ENCODE measurements at places on chromosomes 6 and 20.
A peak's percentile ranks its signal among the peaks of the same experiment; 100 is the strongest.

GRCh38 chr6:170100046-170100445, 190.8 kb downstream of the DLL1 start:
- no peak for DNase-seq

GRCh38 chr20:2261629-2262028, 34.2 kb upstream of the TGM3 start:
- DNase-seq = no peak

DNA sequence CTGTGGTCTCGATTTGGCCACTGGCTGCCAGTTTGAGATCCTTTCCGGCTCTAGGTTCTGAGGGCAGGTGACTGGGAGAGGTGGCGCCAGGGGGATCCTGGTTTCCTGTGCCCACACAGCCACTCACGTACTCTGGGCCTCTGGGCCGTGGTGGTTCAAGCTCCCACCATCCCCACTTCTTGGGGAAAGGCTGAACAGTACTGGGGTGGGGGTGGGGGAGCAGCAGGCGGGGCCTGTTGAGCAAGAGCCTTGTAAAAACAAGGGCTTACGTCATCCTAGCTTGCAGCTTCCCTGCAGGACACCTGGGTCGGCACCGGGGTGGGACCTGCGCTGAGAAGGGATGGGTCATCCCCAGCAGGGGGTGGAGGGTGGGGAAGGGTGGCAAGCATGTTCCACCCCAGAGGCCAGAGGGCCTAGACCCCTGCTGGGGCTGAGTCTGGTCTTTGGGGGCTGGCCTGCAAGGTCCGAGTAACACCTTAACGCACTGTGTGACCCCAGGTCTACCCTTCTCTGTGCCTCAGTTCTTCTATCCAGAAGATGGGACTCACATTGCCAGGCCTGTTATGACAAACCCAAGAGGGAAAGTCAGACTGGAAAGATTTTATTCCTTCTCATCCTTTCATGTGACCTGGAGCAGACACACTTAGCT, 3.1 kb upstream of the CEBPB start:
- no peak for DNase-seq

DNA sequence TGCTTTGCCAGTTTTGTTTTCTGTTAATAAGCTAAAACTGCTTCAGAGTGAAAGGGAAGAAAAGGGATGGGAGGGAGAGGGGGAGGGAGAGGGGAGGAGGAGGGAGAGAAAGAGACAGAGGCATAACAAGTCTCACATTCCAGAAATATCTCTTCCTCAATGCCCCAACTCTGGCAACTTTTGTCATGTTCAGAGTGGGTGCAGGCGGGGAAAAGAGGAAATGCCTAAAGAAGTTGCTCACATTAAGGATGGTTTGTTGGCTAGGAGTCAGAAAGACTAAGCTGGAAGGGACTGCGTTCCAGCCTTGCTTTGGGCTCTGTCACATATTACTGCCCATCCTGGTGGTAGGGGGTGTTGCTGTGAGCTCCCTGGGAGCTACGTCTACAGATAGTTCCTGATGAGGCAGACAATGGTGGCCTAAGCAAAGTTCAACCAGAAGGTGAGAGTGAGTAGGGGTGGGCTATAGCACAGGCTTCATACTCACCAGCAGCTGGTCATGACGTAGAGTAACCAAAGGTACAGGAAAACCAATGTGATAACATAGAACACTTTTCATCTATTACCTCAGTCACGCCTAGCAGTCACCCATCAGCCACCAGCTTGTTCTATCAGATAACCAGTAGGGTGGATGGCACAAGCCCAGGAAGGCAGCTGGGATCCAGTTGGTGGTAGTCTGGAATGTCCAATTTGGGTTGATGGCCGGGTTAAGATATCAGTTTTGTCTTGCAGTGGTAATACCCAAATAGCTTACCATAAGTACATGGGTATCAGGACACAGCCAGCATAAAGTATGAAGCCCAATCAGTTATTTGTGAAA, 2.1 kb downstream of the TSPYL4 start:
- DNase-seq = no peak

- DNase-seq = no peak
Observed at GRCh38 chr20:31505903-31506302, 8.3 kb upstream of the HM13 start.

DNA sequence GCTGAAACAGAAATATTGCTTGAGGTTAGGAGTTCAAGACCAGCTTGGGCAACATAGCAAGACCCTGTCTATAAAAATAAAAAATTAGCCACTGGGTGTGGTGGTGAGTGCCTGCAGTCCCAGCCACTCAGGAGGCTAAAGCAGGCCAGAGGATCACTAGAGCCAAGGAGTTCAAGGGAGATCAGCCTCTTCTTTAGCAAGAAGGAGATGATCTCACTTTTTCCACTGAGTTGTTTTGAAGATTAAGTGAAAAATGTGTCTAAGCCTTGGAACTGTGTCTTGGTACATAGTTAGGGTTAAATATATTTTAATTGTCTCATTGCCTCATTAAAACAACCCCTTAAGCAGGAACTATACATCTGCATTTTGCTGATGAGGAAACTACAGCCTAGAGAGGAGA, 279.0 kb upstream of the ZFP64 start:
- no peak for DNase-seq

DNA sequence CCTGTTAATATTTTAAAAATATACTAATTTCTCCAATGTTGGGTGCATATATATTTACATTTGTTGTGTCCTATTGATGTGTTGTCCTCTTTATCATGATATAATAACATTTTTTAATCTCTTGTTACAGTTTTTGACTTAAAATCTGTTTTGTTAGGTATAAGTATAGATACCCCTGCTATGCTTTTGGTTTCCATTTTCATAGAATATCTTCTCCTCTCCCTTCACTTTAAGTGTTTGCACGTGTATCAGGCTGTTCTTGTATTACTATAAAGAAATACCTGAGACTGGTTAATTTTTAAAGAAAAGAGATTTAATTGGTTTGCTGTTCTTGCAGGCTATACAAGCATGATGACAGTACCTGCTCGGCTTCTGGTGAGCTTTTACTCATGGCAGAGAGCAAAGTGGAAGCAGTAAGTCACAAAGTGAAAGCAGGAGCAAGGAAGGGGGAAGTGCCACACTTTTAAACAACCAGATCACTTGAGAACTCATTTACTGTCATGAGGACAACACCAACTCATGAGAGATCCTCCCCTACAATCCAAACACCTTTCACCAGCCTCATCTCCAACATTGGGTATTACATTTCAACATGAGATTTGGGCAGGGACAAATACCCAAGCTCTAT, 340.5 kb upstream of the SYNCRIP start:
- no peak for DNase-seq

DNA sequence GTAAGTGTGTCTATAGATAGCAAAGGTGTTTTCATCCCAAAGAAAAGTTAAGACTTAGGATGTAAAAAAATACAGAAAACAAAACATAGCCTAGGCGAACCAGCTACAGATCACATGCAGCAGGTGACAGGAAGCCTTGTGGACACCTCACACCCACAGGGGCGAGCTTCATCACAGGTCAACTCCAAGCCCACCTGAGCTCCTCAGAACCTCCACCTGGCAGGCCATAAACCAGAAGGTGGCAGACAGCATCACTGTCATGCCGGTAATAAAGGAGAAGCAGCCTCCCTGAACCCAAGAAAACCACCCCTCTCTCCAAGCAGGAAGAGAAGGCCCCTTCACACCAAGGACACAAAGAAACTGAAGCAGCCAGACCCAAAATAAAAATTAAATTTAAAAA, 1.0 kb downstream of the RALGAPA2 start:
- DNase-seq = no peak

DNA sequence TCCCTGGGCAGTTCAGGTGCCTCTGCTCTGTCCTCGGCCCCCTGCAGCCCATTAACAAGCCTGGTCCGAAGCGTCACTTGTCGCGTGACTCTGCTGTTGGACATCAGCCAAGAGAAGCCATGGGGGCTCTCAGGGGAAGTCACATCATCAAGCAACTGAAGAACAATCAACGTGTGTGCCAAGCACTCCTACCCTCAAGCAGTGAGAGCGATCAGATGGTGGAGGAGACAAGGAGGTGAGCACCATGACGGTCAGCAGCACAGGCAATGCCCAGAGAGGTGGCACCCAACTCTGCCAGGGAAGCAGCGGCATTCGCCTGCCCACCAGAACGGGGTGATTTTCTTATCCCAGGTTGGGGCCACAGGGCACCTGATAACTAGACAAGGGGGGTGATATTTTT, 132.7 kb downstream of the AGPAT4 start:
- DNase-seq = no peak

DNA sequence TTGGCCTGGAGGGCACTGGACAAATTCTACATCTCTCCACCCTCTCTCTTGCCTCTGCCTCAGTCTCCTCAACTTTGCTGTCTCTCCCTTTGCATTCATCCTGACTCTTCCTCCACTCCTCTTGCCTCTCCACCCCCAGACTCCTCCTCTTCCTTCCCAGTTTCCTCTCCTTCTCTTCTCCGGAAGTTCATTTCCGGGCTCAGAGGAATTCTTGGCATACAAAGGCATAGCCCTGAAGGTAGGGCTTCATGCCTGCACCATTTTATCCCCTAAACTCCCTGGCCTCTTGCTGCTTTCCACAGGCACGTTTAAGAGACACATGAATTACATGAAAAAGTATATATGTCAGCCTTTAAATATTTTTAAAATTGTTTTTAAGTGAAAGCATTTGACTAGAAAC, 10.6 kb downstream of the BFSP1 start:
- no peak for DNase-seq

DNA sequence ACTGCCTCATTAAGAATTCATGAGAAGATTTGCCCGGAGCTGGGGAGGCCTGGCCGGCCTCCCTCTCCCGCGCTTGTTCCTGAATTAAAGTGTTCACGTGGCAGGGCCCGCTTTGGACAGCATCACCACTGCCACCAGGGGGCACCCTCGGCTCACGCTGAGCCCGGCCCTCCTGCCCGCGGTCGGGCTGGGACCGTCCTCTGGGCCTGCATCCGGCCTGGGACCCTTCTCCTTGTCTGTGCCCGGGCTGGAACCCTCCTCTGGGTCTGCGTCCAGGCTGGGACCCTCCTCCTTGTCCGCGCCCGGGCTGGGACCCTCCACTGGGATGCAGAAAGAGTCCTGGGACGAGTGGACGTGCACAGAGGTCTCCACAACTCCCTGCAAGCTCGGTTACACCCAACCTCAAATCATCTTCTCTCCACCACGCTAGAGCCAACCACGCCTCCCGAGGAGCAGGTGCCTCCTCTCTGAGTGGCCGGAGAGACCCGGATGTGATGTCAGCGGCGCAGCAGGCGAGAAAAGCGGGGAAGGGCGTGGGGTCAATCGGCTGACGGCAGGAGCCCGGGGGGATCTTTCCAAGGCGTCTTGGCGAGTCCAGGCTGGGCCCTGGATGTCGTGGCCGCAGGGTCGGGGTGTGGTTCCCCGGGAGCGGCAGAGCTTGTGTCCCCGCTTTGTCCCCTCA, 50.9 kb upstream of the DACT2 start:
- peak; percentile 21 for DNase-seq

GRCh38 chr6:20486641-20487040, 47.6 kb upstream of the CDKAL1 start:
- no peak for DNase-seq

GRCh38 chr6:7938562-7939183, 28.1 kb upstream of the TXNDC5 start:
- peak; percentile 37 for DNase-seq

DNA sequence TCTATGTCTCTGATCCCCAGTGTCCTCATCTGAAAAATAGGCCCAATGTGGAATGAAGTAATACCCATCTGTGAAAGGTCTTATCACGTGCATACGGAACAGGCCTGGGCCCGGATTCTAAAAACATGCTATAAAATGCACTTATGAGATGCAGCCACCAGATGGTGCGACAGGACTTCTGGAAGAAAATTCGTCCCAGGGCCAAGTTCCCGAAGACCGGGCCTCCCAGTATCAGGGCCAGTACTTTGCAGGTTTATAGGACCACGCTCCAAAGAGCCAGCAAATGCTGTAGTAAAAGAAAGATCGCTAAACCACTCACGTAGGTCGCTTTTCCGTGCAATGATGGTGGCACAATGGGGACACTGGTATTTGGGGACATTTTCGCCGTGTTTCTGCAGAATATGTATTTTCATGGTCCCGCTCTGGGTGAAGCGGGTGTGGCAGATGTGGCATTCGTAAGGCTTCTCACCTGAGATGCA, 10.6 kb downstream of the CTCFL start:
- no peak for DNase-seq

DNA sequence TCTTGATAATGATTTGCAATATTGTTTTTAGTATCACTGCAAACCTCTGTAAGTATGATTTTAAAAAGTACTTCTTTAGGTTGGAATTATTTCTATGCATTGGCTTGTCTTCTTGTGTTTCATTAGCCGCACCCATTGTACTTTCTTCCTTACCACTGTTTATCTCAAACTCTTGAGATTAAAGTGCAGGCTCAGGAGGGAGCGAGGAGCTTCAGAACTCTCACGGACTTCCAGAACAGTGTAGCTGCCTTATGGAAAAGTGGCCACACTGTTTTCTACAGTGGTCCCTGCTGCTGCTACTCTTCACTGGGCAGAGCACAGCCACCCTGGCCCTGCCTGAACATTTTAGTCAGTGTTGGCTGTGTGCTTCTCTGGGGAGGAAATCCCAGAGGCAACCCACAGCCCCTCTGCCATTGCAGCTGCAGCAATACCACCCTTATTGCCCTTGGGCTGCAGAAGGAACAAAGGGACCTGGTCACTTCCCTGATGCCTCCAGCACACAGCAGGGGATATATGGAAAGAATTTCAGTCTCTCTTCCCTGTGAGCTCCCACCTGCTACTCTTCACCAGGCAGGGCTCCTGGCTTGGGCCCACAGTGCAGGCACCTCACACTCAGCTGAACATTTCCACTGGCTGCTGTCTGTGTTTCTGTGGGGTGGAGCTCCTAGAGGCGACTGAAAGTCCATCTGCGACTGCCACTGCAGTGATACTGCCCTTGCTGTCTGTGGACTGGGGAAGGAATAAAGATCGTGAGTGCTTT, 91.7 kb upstream of the MAP3K4 start:
- no peak for DNase-seq

DNA sequence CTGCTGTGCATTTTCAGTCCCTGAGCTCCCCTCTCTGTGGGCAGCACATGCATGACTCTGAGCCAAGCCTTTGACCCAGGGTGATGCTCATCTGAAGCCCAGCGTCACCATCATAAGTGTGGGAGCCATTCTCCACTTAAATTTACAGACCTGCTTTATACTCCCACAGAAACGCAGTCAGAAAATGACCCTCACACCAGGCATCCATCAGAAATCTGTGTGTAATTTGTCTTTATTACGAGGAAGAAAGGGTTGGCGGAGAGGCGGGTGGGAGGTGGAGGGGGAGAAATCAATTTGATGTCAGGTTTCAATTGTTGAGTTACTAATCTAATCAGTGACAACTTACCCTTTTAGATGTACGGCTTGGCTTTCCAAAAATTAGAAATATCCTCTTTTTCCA, 353.6 kb downstream of the MAFB start:
- DNase-seq = no peak

DNA sequence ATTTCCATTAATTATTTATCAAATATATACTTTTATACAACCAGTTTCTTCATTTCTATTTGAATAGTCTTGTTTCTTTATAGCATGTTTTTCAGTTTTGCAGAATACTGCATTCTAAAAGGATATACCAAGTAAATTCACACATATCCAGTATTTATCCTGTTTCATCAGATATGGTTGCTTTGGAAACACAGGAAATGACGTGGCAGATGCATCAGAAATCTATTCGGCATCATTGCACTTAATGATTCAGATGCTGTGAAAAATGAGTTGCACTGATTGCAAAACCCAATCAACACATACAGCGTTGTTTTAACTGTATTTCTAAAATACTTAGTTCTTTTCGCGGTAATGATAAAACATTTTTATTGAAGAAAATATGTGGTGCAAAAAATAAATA, 594.9 kb downstream of the CDH26 start:
- DNase-seq = no peak

Data from KG1 (cell line).